Mammary epithelial cell (primary cell): ENCODE measurements at places on chromosomes 4 and X. TPM values are rescaled to one million over a fixed set of nuclear protein-coding genes. Genes with fewer than 3 reads are reported as not detected.

The GPM6B gene
- 146 TPM for total RNA-seq

The SLC10A6 gene
- total RNA-seq, result 1.6 and 1.9 TPM in 2 replicates

The BCOR gene
- total RNA-seq, result 3.5 and 7.2 TPM in 2 replicates

The ANOS1 gene
- total RNA-seq, result 0.64 and 2.0 TPM in 2 replicates

The DDIT4L gene
- total RNA-seq, result not detected in 2 replicates

The GIMD1 gene
- total RNA-seq, result not detected

The UGT2B15 gene
- total RNA-seq, result not detected in 2 replicates

GRCh38 chr4:32689518-32689917, 1969.3 kb downstream of the PCDH7 start:
- no peak for DNase-seq

- no peak for DNase-seq
These were observed 642.6 kb upstream of the LCORL start for GRCh38 chr4:18664171-18664570.

DNA sequence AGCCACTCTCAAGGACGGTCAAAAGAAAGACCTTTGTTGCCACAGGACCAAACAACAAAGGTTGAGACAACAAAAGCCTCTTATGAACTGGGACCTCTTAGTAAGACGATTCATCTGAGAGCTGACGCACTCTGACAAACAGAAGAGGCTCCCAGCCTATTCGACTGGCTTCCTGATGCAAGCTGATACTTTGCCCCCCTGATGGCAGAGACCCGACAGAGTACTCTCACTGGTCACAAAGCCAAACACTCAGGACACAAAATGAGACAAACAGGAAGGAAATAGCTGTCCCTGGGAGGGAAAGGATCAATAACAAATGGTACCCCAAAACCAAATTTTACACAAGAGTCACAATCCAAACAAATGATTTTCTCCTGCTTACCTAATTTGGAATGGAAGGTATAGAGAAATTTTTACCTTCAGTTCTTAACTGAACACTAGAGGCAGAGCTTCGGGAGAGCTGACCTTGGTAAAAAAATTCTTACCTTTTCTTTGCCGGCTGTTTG, 75.2 kb upstream of the PLAC8 start:
- no peak for DNase-seq

GRCh38 chrX:110442635-110443034, 84.0 kb downstream of the RTL9 start:
- DNase-seq, result peak; percentile 35

DNA sequence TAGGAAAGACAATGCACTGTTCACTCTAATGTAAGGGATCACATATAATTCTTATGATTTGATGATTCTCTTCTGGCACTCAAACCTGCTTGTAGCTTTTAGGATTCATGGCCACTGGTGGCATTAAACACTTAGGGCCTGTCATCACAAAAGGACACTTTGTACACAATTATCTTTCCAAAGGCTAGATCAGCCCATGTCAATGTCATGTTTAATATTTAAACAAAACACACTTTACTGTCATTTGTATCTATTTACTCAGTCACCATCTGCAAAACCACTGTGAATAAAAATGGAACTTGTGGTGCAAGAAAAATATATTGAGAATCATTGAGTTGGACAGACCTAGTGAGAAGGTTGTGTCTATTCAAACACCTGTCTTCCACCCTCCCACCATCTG, 83.6 kb upstream of the TTC29 start:
- no peak for DNase-seq

DNA sequence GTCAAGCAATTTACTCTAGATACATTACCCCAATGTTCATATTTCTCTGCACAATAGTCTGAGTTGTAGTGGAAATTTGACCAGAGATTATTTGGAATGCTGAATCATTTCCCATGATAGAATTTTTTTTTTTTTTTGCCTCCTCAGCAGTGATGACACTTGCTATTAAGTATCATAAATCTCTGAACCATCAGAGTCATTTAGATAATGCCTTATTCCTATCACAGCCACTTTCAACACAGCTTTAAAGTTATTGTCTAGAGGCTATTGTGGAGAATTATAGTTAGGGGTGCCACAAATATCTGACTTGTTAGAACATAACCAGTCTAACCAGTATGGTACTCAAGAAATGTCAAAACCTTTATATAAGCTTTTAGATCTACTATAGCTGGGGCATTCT, 79.8 kb downstream of the LCORL start:
- DNase-seq, result peak; percentile 3

- DNase-seq, result no peak
These were observed 32.0 kb downstream of the LIMCH1 start for GRCh38 chr4:41569961-41570360.

DNA sequence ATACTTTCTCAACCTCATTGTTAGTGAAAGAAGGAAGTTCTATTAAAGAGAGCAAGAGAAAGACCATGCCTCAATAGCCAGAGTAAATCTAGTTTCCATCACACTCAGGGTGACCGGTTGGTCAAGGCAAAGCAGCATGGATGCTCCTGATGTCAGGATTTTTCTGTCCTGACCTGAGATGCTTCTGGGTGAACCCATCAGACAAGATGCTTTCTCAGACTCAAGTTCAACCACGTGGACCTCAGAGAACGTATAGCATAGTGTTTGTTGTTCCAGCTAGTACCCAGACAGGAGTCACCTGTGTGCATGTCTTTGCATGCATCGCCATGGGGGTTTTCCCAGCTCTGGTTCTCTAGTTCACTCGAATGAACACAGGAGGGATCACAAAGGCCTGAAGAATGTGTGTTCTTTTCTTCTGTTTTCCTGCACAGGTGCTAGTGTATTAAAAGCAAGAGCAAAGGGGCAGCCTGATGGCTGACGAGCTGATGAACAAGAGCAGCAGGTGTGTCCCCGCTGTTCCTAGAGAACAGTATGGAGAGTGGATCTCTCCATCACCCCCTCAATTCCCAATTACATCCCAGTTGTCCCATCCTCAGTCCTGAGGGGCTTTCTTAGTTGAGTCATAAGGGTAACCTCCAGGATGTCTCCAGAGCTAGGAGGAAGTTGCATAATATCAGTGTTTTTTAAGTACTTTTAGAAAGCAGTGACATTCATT, 110.5 kb upstream of the ENPP6 start:
- peak; percentile 98 for DNase-seq

- no peak for DNase-seq
These were observed 169.8 kb downstream of the SCFD2 start for GRCh38 chr4:53195815-53196661.

DNA sequence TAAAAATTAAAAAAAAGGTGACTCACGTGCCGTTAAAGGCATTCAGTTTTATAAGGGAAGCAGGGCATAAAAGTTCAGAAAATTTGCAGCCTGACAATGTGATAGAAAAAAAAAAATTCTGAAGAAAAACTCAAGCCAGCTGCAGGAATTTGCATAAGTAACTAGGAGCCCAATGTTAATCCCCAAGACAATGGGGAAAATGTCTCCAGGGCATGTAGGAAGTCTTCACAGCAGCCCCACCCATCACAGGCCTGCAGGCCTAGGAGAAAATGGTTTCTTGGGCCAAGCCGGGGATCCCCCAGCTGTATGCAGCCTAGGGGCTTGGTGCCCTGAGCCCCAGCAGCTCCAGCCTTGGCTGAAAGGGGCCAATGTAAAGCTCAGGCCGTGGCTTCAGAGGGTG, 31.2 kb downstream of the CHM start:
- no peak for DNase-seq

DNA sequence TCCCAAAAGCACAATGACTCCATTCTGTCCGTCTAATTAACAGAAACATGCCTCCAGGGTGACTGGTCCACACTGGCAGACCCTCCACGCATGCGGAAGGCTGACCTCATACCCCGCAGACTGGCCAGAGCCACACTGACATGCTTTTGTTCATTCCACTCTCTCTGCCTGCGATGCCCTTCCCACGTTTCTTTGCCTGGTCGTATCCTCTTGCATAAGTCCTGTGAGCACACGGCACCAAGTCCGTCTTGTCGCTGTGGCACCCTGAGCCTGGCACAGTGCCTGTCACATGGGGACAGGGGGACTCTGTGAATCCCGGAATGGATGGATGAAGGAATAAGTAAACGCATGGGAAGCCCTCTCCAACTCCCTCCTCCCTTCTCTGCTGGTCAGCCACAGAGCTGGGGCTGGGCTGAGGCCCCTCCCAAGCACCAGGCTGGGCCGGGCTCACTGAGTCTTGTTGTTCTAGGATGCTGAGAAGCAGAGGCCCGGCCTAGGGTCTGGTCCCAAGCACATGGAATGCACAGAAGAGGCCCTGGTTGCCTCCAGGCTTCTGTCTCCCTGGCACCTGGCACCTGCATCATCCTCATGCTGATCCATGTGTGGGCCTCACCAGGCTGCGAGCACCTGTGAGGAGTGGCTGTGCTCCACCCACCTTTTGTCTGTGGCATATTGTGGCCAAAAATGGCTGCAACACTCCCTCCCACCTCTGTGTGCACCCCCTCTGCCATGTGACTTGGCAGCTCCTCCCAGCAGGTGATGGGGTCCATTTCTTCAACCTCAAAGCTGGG, 38.9 kb upstream of the C4orf50 start:
- no peak for DNase-seq

DNA sequence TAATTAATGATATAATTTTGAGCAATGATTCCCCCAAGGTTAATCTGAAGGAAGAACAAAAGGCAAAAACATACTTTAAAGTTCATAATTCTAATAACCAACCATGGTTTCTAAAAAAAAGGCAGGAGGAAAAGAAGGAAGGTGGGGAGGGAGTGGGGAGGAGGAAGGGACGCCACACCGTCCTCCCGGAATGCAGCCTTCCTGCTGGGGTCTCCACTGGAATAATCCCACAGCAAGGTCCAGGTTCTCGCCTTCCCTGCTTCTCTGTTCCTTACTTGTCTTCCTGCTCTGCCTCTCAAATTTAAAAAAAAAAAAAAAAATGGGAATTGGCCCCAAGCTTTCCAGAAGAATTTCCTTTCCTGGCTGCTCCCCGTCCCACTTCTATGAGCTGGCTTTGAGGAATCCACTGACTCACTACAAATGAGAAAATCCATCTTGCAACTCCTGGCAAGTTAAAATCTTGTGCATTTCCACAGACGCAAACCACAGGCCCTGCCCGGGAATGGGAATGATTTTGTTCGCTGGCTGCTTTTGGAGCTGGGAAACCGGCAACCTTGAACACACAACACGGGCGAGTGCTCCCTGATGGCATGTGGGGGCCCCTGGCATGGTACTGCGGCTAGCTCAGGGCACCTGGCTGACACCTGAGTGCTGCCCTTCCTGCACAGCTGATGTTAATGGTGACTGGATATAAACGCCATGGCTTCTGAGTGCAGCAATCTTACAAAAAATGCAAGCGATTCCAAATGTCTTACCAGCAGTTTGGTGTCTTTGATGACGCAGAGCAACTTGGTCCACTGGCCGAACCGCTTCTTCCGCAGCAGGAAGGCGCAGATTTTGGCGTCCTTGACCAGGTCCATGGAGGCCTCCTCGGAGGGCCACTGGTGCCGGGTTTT, 97.0 kb downstream of the AFAP1 start:
- peak; percentile 92 for DNase-seq

DNA sequence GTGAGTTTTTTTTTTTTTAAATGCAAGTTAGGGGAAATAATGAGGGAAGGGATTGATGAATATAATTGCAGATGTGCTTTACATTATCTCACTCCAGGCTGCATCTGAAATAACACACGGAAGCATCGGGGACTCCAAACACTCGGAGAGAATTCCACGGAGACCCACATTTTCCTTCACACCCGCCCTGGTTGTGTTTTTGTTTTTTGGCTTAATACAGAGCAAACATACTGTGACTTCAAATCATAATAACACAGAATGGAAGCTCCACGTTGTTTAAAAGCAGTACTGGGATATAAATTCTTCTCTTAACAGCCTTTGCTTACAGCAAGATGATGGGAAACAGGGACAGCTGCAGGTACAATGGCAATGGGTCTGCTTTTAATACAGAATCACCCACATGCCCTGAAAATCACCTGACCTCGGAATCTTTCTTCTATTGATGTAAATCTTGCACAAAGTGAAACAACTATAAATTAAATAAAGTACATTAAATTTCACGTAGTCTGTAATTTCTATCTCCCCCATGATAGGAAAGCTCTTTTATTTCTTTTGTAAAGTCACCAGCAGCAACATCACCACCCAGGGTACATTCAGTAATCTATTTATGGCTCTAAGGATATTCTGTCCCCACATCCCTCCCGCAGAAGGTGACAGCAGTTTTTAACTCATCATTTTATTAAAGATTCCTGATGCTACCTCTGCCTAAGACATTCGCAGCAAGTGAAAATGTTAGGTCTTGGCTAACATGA, 119.3 kb downstream of the ZNF827 start:
- DNase-seq, result no peak

DNA sequence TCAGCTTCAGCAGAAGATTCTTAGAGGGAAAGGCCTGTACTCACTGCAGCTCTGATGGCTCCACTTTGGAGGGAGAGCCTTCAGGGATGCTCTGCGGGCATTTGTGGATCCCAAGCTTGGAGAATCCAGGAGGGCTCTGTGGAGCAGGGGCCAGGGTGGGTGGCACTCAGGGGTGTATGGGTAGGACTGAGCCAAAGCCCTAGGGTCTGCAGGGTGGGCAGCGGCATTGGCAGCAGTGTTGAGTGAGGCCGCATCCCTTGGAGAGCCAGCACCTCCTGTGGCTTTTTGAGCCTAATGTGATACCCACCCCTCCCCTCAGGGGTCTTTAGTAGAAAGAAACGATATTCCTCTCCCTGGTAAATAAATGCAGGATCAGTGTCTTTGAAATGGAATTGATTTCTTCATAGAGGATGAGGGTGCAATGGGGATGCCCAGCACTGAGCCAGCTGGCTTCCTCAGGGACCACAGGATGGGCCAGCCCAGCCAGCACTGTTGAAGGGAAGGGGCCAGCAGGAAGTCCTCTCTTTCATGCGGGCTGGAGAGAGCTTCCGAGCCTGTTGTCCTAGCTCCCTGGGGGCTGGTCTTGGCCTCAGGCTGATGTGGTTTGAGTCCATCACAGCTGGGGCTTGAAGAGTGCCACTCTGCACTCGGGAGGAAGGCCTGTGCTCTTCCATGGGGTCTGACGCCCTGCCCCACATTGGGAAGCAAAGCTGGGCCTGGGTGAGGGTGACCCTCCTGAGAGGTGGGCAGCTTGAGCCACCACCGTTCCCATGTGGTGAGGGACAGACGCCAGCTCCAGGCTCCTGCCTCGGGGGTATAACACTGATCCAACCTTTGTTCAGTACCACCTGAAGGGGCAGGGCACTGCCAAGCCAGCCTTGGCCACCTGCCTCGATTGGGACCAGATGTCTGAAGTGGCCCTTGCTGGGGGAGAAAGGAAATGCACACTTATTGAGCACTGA, 49.5 kb downstream of the PSAPL1 start:
- DNase-seq, result no peak

GRCh38 chrX:150507251-150507856, 61.1 kb upstream of the MTM1 start:
- no peak for DNase-seq
